ENCODE measurements at places on chromosomes 1 and 21. TPM values are rescaled to one million over a fixed set of nuclear protein-coding genes. Genes with fewer than 3 reads are reported as not detected.

The CCDC181 gene
- 0.54 TPM for total RNA-seq

The S100A4 gene
- total RNA-seq = 183 TPM

- DNase-seq = no peak
Observed at GRCh38 chr21:42086969-42087368, 15.9 kb downstream of the UMODL1 start.

The NADK gene
- 25.9 TPM for total RNA-seq

DNA sequence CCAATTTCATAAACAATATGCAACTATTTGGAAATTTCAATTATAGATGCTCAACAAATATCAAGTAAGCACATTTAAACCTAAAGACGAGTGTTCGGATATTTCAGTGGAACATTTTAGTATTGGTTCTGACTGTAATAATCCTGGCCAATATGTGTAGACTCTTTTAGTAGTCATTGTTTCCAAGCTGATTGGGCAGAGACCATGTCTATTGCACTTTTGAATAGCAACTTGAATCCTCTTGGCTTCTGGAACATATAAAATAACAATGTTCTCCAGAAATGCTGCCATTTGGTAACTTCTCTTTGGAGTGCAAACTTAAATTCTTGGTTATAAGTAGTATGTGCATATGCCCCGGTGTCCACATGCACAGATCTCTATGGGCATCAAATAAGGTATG is 205.5 kb upstream of the C1orf105 start:
- DNase-seq = no peak

The SLC6A17 gene
- total RNA-seq = not detected
